ENCODE measurements at places on chromosomes 1 and 21. TPM values are rescaled to one million over a fixed set of nuclear protein-coding genes. Genes with fewer than 3 reads are reported as not detected.

Gene IFI44L
- total RNA-seq, result 16.7 TPM

Gene PFKFB2
- 4.4 TPM for total RNA-seq

Gene GSTM5
- not detected for total RNA-seq

- no peak for DNase-seq
- H3K27me3 ChIP-seq, result no peaks in the 10 kb centered on the region
- no peak overlapping the region for H3K27ac ChIP-seq
- peaks cover 26% of the 10 kb centered on the region for H3K4me1 ChIP-seq
Observed at GRCh38 chr1:168422203-168422847, 121.5 kb downstream of the XCL2 start.

- peaks cover 12% of the 10 kb centered on the region for H3K27me3 ChIP-seq
- H3K36me3 ChIP-seq, result no peaks in the 10 kb centered on the region
- no peak for DNase-seq
- no peak overlapping the region for H3K4me3 ChIP-seq
Observed at GRCh38 chr1:32715901-32716311, 13.3 kb upstream of the SYNC start.

DNA sequence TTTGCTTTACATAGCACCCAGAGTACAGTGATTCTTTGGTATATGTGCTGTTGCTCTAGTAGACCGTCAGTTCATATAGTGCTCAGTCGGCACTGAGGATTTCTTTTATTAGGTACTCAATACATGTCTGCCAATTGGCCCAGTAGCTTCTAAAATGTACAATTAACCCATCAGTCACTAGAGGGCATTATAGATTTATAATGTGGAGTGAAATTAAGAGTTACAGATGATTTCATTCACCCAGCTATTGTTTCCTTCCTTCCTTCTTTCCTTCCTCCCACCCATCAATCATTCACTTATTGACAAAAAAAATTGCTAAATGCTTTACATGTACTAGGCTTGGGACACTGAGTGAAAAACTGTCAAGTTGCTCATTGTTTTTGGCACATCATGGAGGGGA is 263.6 kb upstream of the USP24 start:
- no peak overlapping the region for H3K4me3 ChIP-seq
- no peak for DNase-seq
- no peak overlapping the region for H3K27ac ChIP-seq
- no peaks in the 10 kb centered on the region for H3K4me1 ChIP-seq
- H3K27me3 ChIP-seq, result peaks cover 10% of the 10 kb centered on the region

- DNase-seq, result no peak
- peaks cover 2% of the 10 kb centered on the region for H3K27me3 ChIP-seq
- no peak overlapping the region for H3K27ac ChIP-seq
- no peak overlapping the region for H3K4me3 ChIP-seq
- no peaks in the 10 kb centered on the region for H3K4me1 ChIP-seq
Observed at GRCh38 chr1:247475793-247476192, 17.9 kb upstream of the OR2B11 start.

- no peak for DNase-seq
- no peak overlapping the region for H3K27ac ChIP-seq
- H3K27me3 ChIP-seq, result peaks cover 14% of the 10 kb centered on the region
- H3K4me1 ChIP-seq, result no peaks in the 10 kb centered on the region
- H3K36me3 ChIP-seq, result no peaks in the 10 kb centered on the region
Observed at GRCh38 chr1:116024626-116025025, 48.3 kb downstream of the SLC22A15 start.

- no peaks in the 10 kb centered on the region for H3K4me1 ChIP-seq
- no peak overlapping the region for H3K27ac ChIP-seq
- H3K36me3 ChIP-seq, result no peaks in the 10 kb centered on the region
- DNase-seq, result no peak
- H3K4me3 ChIP-seq, result no peak overlapping the region
Observed at GRCh38 chr1:73947009-73947408, 251.0 kb downstream of the LRRIQ3 start.

GRCh38 chr1:62912028-62912638 is 128.2 kb downstream of the ATG4C start:
- no peak overlapping the region for H3K27ac ChIP-seq
- no peaks in the 10 kb centered on the region for H3K36me3 ChIP-seq
- H3K27me3 ChIP-seq, result peaks cover 14% of the 10 kb centered on the region
- H3K4me1 ChIP-seq, result no peaks in the 10 kb centered on the region
- no peak overlapping the region for H3K4me3 ChIP-seq
- DNase-seq, result no peak

DNA sequence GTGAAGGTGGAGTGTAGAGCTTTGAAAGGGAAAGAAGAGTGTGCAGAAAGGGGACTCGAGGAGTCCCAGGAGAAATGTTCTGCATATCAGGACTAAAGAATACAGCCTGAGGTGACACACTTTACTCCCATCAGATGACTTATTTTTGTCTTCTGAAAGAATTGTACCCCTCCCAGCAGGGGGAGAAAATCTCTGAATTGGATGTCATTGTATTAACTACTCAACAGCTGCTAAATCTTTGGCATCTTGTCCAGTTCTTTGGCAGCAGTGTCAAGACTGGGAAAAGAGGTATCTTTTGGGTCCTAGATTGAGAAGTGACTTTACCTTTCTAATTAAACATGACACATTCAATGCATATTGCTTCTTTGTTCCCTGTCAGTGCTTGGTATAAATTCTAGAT is 18.9 kb downstream of the UBE4B start:
- H3K27ac ChIP-seq, result no peak overlapping the region
- no peak for DNase-seq
- no peaks in the 10 kb centered on the region for H3K27me3 ChIP-seq
- peaks cover 6% of the 10 kb centered on the region for H3K4me1 ChIP-seq
- peaks cover 3% of the 10 kb centered on the region for H3K36me3 ChIP-seq
